Endothelial cell of umbilical vein (primary cell): ENCODE measurements at places on chromosomes 2 and 18. TPM values are rescaled to one million over a fixed set of nuclear protein-coding genes. Genes with fewer than 3 reads are reported as not detected.

DNA sequence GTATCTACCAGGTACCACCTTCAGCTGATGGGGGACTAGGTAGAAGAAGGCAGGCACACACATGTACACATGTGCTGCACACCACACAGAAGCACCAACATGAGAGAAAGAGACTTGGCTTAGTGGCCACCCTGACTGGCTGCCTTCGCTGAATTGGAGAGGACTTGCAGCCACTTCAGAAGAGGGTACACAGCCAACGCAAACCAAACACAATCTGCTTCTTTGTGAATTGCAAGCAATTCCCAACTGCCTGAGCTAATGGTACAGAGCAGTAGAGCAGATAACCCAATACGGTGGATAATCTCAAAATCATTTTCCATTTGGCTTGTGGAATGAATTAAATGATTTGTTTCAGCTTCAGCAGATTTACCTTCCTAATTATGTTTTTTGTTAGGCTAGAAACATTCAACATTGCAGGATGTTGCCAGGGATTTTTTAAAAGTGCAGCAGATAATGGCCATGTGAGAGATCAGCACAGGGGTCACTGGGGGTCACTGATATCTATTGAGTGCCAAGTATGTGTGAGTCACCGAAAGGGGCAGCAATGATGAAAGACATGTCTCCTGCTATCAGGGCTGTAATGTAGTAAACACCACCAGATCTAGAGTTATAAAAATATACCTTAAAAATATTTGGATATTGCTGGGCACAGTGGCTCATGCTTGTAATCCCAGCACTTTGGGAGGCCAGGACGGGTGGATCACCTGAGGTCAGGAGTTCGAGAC, 652.6 kb downstream of the BCL11A start:
- no peak for DNase-seq
- H3K27ac ChIP-seq = no peak overlapping the region
- no peak overlapping the region for H3K4me3 ChIP-seq
- no peaks in the 10 kb centered on the region for H3K4me1 ChIP-seq

DNA sequence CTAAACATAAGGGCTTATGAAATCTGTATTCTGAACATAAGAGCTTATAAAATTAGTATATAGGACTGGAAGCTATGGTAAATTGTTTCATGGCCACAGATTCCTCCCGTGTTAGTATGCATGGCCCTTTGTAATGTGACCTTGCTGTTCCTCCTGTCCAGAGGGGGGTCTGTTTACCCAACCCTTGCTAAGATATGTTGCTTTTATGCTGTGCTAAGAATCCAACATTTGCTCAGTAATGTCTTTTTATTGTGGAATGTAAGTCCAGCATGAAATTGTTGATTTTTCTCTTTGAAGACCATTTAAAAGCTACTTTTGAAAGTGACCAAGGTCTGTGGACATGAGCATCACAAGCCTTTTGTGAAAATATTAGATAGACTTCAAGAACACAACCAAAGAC, 485.4 kb downstream of the PARD3B start:
- no peak overlapping the region for H3K27ac ChIP-seq
- no peak overlapping the region for H3K4me3 ChIP-seq
- no peak for DNase-seq
- peaks cover 2% of the 10 kb centered on the region for H3K4me1 ChIP-seq
- H3K36me3 ChIP-seq = no peaks in the 10 kb centered on the region

- H3K27me3 ChIP-seq = no peaks in the 10 kb centered on the region
- H3K27ac ChIP-seq = no peak overlapping the region
- H3K4me1 ChIP-seq = no peaks in the 10 kb centered on the region
- H3K36me3 ChIP-seq = no peaks in the 10 kb centered on the region
- no peak overlapping the region for H3K4me3 ChIP-seq
Measured at GRCh38 chr2:88483200-88483599, 30.7 kb upstream of the FOXI3 start.

The FNDC4 gene
- total RNA-seq = 15.5 and 20.0 TPM in 2 replicates

GRCh38 chr2:234133004-234133403, 82.5 kb downstream of the SPP2 start:
- H3K27me3 ChIP-seq = peaks cover 3% of the 10 kb centered on the region
- no peaks in the 10 kb centered on the region for H3K36me3 ChIP-seq
- no peak overlapping the region for H3K4me3 ChIP-seq
- DNase-seq = no peak
- H3K27ac ChIP-seq = no peak overlapping the region

- no peak overlapping the region for H3K4me3 ChIP-seq
- H3K36me3 ChIP-seq = no peaks in the 10 kb centered on the region
- H3K27me3 ChIP-seq = no peaks in the 10 kb centered on the region
- no peaks in the 10 kb centered on the region for H3K4me1 ChIP-seq
- H3K27ac ChIP-seq = no peak overlapping the region
Measured at GRCh38 chr2:153307223-153307622, 171.3 kb downstream of the RPRM start.

- no peak overlapping the region for H3K4me3 ChIP-seq
- DNase-seq = no peak
- H3K27me3 ChIP-seq = no peaks in the 10 kb centered on the region
- no peaks in the 10 kb centered on the region for H3K36me3 ChIP-seq
Measured at GRCh38 chr2:214624166-214624760, 185.2 kb downstream of the BARD1 start.

DNA sequence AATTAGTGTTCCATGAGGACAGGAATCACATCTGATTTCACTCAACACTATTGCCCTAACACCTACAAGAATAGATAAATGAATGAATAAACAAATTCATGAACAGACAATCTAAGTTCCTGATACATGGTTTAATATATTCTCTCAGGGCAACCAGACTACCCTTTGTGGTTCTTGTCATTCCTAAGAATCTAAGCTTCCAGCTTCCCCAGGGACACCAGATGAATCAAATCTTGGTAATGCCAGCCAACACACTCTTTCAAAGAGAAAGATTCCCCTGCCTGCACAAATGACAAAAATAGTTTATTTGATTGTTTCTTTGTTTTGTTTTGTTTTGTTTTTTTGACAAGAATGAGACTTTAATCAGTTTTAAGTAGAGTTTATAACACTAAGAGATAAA, 237.5 kb upstream of the CHAC2 start:
- DNase-seq = no peak
- H3K36me3 ChIP-seq = no peaks in the 10 kb centered on the region
- H3K4me3 ChIP-seq = no peak overlapping the region
- no peaks in the 10 kb centered on the region for H3K27me3 ChIP-seq

The RPS27A gene
- total RNA-seq = 926 and 939 TPM in 2 replicates

GRCh38 chr18:477565-477964, 22.9 kb downstream of the COLEC12 start:
- no peak overlapping the region for H3K4me3 ChIP-seq
- H3K4me1 ChIP-seq = peaks cover 12% of the 10 kb centered on the region
- no peaks in the 10 kb centered on the region for H3K36me3 ChIP-seq
- H3K27me3 ChIP-seq = no peaks in the 10 kb centered on the region
- no peak overlapping the region for H3K27ac ChIP-seq

GRCh38 chr2:218366621-218367414, 10.2 kb downstream of the CATIP start:
- no peak overlapping the region for H3K4me3 ChIP-seq
- no peak overlapping the region for H3K27ac ChIP-seq
- no peaks in the 10 kb centered on the region for H3K27me3 ChIP-seq
- H3K4me1 ChIP-seq = no peaks in the 10 kb centered on the region
- DNase-seq = no peak

The CD207 gene
- total RNA-seq = not detected in 2 replicates

DNA sequence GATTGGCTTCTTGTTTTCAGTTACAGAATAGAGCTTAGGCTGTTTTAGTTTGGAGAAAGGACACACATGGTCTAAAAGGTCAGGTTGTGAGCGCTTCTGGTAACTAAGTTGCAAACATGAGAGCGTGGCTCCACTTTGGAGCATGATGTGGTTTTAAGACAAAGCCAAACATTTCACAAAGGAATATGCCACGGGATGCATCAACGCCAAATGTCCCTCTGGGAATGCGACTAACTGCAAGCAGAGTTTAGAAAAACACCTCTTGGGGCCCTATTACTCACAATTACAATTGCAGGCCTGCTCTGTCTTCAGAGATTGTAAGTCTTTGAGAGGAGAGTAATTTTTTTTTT, 25.4 kb downstream of the MYO7B start:
- H3K27ac ChIP-seq = no peak overlapping the region
- H3K27me3 ChIP-seq = peaks cover 16% of the 10 kb centered on the region
- no peaks in the 10 kb centered on the region for H3K4me1 ChIP-seq
- no peak overlapping the region for H3K4me3 ChIP-seq

GRCh38 chr2:239548451-239548871, 147.6 kb upstream of the HDAC4 start:
- no peak overlapping the region for H3K27ac ChIP-seq
- H3K36me3 ChIP-seq = no peaks in the 10 kb centered on the region
- H3K27me3 ChIP-seq = no peaks in the 10 kb centered on the region
- no peak overlapping the region for H3K4me3 ChIP-seq
- no peak for DNase-seq
- H3K4me1 ChIP-seq = no peaks in the 10 kb centered on the region

- peak overlapping the region; percentile 71 for H3K4me3 ChIP-seq
- peaks cover 19% of the 10 kb centered on the region for H3K4me1 ChIP-seq
- peak overlapping the region; percentile 89 for H3K27ac ChIP-seq
Measured at GRCh38 chr2:186485576-186485870, 537 bp upstream of the ZC3H15 start.

- H3K27ac ChIP-seq = no peak overlapping the region
- no peak overlapping the region for H3K4me3 ChIP-seq
- peaks cover 3% of the 10 kb centered on the region for H3K4me1 ChIP-seq
- DNase-seq = no peak
- peaks cover 1% of the 10 kb centered on the region for H3K27me3 ChIP-seq
Measured at GRCh38 chr2:100009743-100010142, 132.6 kb downstream of the AFF3 start.

DNA sequence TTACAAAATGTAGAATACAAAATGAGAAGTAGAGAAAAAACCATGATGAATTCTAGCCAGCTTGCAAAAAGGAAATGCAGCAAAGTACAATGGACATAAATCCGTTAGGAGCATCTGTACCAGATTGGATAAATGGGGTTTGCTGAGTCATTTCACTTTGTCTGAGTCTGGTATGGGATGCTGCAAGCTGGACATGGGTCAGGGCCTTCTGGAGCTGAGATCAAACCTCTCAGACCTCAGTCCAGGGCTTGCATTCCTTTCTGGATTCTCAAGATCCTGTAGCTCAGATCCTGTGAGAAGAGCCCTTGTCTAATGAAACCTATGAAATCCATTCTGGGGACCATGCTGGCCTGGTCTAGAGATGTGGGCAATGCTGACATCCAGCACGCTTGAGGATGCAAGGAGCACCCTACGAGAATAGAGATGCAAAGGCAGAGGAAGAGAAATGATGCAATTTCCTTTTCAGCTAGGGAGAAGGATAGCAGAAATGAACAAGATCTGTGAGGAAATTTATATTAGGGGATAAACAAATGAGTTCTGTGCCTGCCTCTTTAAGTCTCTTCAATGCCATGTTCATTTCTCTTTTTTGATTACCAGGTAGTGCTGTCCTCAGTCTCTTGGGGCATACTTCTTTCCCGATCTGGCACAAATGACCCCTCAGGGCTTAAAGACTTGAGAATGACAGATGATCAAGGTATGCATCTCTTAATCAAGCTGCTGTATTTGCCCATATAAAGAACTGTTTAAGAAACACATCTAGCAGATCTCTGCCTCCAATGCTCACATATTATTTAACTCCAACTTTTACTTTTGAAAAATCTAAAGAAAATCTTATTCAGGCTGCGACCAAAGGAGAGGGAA, 230.4 kb downstream of the MEIS1 start:
- no peaks in the 10 kb centered on the region for H3K4me1 ChIP-seq
- no peak overlapping the region for H3K27ac ChIP-seq
- H3K4me3 ChIP-seq = no peak overlapping the region
- no peaks in the 10 kb centered on the region for H3K36me3 ChIP-seq
- no peaks in the 10 kb centered on the region for H3K27me3 ChIP-seq
- no peak for DNase-seq

The TSPYL6 gene
- not detected in 2 replicates for total RNA-seq

DNA sequence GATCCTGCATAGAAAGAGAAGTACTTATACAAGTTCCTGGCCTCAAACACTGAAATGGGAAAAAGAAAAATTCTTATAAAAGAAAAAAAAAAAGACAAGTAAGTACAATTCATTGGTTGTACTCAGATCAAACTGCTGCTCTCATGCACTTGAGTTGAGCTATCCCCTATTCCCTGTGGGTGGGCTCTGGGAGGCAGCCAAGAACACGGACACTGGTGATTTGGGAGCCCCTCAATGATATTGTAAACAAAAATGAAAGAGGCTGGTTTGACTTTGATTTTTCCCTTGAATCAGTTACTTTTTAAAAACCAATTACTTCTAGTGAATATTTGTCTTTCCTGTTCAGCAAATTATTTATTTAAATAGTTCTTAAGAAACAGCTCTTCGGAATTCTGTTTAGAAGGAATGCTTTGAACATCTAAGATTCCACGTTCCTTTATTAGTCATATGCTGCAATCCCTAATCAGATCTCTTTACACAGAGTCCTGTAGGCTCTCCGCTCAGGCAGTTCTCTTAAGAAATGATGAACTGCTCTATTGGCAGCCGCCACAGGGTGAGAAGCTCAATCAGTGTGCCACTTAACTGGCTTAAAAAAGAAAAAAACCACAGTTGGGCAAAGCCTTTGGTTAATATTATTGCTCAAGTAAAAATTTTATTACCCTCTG, 225.1 kb downstream of the TMEM182 start:
- no peaks in the 10 kb centered on the region for H3K4me1 ChIP-seq
- H3K27me3 ChIP-seq = no peaks in the 10 kb centered on the region
- H3K27ac ChIP-seq = no peak overlapping the region
- no peak overlapping the region for H3K4me3 ChIP-seq
- DNase-seq = no peak

DNA sequence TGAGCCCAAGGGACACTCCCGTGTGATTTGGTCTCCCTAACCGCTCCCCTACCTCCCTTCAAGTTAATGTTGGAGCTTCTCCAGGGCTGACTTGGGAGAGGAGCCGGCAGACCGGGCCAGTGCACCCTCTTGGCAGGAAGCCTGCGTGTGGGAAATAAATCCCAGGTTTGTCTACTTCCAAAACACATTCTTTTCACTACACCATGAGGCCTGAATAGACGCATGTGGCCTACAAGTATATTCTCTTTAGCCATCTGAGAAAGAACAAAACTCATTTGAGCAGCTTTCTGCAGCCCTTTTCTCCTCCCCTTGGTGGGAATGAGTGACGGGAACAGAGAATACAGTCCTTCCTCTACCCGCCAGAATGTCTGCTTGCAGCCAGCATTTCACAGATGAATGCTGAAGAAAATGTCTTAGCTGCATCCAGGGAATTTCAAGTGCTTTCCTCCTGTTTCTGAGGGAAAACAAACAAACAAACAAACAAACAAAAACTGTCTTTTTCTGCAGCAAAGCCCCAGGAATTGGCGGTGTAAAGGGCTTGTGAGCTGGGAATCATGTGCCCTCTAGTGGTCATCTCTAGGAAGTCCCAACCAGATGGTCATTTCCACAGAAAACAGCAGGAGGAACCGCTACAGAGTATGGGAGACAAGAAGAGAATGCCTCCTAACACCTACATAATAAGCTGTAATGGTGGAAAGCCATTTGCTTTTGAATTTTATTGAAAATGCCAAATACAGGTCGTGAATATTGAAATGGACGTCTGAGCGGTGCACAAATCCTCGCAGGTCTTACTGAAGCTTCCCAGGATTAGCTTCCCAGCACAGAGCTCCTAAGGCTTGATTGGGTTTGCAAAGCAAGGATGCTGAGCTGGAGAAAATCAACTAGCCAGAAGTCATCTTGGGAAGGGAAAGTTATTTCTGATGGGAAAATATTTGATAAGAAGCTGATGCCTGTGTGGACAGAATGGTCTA, 41.2 kb upstream of the DAPL1 start:
- DNase-seq = peak; percentile 78
- peaks cover 31% of the 10 kb centered on the region for H3K27me3 ChIP-seq
- no peak overlapping the region for H3K4me3 ChIP-seq
- no peaks in the 10 kb centered on the region for H3K4me1 ChIP-seq

The MERTK gene
- 37.3 TPM in 2 replicates for total RNA-seq

The TMEM18 gene
- 23.1 and 23.7 TPM in 2 replicates for total RNA-seq

The TXNDC2 gene
- not detected in 2 replicates for total RNA-seq
